ENCODE measurements at places on chromosomes 11 and 22.

- no peak for ATAC-seq
These were observed 593.7 kb downstream of the METTL15 start for GRCh38 chr11:28701760-28702449.

GRCh38 chr11:74671520-74672196, 59.6 kb downstream of the CHRDL2 start:
- no peak for ATAC-seq

GRCh38 chr11:91394727-91395414, 829.7 kb upstream of the FAT3 start:
- peak; percentile 57 for ATAC-seq

DNA sequence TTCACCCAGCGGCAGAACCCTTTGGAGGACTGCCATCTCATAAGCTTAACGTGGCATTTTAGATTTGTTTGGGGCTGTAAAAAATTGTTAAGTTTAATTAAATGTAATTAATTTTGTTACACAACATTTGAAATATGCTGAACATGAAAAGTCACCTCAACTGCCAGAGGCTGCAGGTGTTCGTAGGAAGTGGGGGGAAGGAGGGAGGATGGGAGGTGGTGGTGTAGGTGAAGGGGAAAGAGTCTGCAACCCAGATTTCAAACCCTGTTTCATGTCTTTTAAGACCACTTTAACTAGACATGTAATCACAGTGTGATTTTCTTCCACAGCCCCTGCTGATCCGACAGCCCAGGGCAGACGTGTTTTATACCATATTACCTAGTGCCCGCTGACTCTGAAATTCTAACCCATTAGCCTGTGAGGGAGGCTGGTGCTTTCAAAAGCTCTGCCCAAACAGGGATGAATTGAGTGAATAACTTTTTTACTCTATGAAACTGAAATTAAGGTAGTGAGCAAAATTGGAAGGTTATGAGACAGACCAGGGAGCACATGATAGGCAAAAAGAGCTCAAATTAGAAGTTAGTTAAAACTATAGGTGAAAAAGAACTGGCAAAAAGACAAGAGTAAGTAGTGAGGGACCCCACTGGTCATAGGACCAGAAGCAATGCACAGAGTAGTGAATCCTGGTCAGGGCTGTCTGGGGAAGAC, 279.8 kb downstream of the DDX10 start:
- no peak for ATAC-seq

DNA sequence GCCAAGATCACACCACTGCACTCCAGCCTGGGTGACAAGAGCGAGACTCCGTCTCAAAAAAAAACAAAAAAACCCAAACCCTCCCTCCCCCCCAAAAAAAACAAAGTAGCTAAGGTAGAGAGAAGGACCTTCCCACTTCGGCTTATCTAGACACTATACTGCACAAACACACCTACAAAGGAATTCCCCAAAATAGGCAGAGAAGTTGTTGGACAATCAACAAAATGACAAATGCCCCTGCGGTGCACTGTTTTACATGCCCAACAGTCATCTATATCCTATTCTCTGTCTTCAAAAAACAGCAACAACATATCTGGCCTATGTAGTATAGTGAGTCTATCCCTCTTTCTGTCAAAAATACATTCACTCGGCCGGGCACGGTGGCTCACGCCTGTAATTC, 6.6 kb upstream of the DPF2 start:
- no peak for ATAC-seq
